CD4-positive, alpha-beta memory T cell (primary cell): ENCODE measurements at places on chromosomes 12 and 14.

- no peak for DNase-seq
Measured at GRCh38 chr12:107436376-107436775, 249.2 kb upstream of the PWP1 start.

DNA sequence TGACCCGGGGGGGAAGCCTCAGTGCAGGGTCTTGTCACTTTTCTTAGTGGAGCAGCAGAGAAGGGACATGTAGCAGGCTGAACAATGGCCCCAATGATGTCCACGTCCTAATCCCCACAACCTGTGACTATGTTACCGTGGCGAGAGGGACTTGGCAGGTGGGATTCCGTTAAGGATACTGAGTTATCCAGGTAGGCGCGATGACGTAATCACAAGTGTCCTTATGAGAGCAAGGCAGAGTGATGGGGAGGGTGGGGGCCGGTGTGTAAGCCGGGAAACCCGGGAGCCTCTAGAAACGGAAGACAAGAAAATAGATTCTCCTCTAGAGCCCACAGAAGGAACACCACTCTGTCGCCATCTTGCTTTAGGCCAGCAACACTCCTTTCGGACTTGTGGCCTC lies 4.4 kb downstream of the OTUB2 start:
- DNase-seq = no peak

GRCh38 chr12:42338280-42338679 lies 12.3 kb downstream of the PPHLN1 start:
- DNase-seq = no peak

GRCh38 chr12:25058012-25058411 lies 109.1 kb upstream of the BCAT1 start:
- DNase-seq = no peak

DNA sequence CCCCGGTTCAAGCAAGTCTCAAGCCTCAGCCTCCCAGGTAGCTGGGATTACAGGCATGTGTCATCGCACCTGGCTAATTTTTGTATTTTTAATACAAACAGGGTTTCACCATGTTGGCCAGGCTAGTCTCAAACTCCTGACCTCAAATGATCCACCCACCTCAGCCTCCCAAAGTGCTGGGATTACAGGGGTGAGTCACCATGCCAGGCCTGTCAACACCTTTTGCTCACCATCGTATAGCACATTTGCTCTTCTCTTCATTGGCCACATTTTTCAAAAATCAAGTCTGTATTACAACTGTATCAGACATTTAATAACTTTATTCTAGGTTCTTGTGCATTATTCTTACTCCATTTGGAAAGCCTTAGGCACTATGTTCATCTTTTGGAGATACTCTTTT lies 50.3 kb downstream of the BCAT1 start:
- DNase-seq = no peak

GRCh38 chr12:10638728-10639127 lies 25.3 kb upstream of the MAGOHB start:
- DNase-seq = no peak

GRCh38 chr12:20514598-20514997 lies 146.3 kb downstream of the PDE3A start:
- no peak for DNase-seq

- no peak for DNase-seq
Measured at GRCh38 chr12:47277972-47278448, 198.3 kb upstream of the AMIGO2 start.

DNA sequence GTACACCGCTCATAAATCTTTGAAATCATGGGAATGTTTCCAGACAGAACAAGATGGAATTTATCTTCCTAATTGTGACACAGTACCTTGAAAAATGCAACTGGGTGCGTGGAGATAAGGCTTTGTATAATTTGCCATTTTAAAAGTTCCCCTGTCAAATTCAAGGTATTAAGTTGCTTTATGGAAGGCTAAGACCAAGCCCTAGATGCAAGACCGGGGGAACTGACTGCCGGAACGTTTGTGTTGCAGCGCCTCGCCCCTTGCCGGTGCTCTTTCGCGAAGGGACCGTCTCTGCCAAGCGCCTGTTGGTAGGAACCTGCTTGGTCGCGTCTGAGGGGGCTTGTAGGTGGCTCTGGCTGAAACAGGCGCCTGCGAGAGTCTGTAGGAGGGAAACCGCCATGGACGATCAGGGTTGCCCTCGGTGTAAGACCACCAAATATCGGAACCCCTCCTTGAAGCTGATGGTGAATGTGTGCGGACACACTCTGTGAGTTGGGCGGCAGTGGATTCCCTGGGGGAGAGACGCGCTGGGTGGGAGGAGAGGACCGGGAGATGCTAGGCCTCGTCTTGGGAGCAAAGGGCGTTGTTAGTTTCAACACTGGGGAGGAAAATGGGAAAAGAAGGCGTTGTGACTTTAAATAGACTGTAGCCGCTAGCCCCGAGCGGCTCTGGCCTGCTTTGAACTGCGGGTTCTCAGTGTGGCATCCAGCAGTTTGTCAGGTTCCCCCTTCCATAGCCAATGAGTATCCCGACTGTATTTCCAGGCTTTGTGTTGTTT lies at the start of gene MNAT1:
MNAT1 (plus strand) TSS at position 297 of the 778 bp plus-strand sequence; CDS start at position 399, 102 bp downstream.
- DNase-seq = peak; percentile 74

GRCh38 chr12:480831-481816 lies 21.4 kb downstream of the B4GALNT3 start:
- no peak for DNase-seq

DNA sequence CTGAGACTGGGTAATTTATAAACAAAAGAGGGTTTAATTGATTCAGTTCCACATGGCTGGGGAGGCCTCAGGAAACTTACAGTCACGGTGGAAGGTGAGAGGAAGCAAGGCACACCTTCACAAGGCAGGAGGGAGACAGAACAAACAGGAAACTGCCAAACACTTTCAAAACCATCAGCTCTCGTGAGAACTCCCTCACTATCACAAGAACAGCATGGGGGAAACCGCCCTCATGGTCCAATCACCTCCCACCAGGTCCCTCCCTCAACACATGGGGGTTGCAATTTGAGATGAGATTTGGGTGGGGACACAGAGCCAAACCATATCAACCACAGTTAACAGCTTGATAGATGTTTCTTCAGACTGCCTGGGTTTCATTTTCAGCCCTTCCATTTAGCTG lies 6.2 kb upstream of the GNPNAT1 start:
- no peak for DNase-seq

DNA sequence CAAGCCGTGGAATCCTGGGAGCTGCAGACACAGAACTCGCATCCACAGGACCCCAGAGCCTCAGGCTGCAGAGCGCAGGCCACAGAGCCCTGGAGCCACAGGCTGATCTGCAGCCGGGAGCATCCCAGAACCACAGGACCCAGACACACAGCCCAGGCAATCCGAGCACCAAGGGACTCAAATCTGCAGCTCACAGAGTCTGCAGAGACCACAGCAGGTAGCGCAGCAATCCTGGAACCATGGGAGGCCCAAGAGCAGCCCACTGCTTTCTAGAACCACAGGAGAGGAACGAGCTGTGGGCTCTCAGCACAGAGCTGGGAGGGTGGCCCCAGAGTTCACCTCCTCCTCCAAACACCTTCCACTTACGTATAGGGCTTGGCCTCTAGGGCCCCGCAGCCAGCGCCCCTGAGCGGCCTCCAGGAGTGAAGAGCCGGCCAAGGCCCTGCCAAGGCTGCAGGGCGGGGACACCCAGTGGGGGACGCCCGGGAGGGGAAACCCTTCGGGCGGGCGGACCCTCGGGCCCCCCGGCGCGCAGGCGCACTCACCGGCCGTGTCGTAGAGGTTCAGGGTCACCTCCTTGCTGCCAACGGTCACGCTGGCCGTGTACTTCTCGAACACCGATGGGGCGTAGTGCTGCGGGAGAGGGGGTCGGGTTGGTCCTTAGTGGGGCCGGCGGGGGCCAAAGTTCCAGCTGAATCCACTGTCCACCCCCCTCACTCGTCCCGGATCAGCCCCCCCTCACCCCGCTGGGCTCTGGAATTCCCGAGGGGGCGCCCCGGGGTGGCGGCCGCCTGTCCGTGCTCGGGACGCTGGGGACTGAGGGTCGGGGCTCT lies 665 bp downstream of the RHOF start:
- DNase-seq = peak; percentile 67

GRCh38 chr12:101204602-101205304 lies 5.3 kb downstream of the SLC5A8 start:
- no peak for DNase-seq

- DNase-seq = no peak
Measured at GRCh38 chr12:30877105-30877875, 49.3 kb upstream of the TSPAN11 start.

GRCh38 chr12:6925540-6926279 lies 2.0 kb upstream of the ATN1 start:
- no peak for DNase-seq

- DNase-seq = no peak
Measured at GRCh38 chr12:124488520-124488919, 78.9 kb downstream of the NCOR2 start.

DNA sequence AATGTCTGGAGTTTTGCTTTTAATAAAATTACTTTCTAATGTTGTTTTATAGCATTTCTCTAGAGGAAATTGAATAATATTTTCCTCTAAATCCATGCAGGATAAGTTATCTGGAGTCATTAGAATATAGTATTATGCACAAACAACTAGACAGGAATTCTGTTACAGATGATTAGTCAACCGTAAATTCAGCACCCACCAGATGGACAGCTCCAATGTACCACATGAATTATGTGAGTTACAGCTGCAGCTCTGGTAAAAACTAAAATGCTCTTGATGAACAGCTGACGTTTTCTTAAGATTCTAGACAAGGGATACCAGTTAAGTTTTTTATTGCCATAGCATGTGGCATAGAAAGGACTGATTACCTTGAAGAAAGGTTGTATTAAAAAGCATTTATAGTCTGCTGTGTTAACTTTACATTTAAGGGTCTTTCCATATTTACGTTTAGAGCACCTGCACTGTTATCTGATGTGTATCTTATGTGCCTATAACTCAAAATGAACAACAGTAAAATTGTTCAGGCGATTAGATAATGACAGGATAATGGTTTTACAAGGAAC lies 321.4 kb upstream of the LRFN5 start:
- no peak for DNase-seq

DNA sequence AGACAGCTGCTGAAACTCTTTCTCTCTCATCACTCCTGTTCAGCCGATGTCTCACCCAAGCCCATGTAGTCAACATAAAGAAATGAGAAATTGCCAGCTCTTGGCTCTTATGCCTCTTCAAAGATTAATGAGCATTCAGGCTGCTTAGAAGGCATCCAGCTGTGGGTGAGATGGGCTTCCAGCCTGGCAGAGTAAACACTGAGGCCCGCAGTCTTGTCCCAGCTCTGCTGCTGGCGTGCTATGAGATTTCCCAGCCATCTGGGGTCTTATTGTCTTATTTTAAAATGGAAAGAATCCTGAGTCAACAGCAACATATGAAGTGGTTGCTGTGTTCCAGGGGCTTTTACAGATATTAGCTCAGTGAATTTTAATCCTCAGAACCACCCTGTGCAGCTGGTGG lies 12.6 kb downstream of the RXYLT1 start:
- DNase-seq = no peak

DNA sequence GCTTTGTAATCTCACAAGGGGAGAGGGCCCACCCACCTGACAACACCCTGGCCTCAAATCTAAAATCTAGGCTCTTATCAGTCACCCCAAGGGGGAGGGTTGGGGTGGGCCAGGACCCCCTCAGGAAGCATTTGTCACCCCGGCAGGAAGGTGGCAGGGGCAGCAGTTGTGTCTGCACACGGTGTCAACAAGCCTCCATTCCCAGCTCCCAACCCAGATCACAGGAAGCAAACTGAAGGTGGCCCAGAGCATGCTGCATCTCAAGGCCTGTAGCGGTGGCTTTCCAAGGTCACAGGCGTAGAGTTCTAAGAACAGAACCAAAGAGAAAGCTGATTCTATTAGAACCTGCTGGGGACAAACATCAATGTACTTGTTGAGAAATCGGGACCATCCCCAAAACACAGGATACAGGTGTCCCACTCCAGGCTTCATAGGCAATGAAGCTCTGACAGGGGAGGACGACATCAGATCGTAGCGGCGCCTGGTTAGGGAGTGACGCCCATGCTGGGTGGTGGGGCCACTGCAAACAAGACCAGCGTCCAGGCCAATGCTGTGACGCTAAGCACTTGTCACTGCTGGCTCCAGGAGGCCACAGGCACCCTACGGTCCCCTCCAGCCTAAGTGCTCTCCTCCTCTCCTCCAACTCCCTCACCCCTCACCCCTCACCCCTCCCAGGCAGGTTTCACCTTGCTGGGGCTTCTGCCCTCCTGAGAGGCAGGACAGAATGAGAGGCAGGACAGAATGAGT lies 52.9 kb downstream of the CCDC88C start:
- DNase-seq = no peak

GRCh38 chr12:102781117-102781516 lies 135.9 kb downstream of the PAH start:
- no peak for DNase-seq

- DNase-seq = peak; percentile 66
Measured at GRCh38 chr12:64670919-64671639, 60.8 kb downstream of the RASSF3 start.

GRCh38 chr12:105319691-105320209 lies 10.7 kb upstream of the C12orf75 start:
- DNase-seq = no peak

- DNase-seq = peak; percentile 17
Measured at GRCh38 chr12:47156167-47156736, 76.5 kb upstream of the AMIGO2 start.

- DNase-seq = no peak
Measured at GRCh38 chr12:34348836-34349672, 326.8 kb downstream of the ALG10 start.

DNA sequence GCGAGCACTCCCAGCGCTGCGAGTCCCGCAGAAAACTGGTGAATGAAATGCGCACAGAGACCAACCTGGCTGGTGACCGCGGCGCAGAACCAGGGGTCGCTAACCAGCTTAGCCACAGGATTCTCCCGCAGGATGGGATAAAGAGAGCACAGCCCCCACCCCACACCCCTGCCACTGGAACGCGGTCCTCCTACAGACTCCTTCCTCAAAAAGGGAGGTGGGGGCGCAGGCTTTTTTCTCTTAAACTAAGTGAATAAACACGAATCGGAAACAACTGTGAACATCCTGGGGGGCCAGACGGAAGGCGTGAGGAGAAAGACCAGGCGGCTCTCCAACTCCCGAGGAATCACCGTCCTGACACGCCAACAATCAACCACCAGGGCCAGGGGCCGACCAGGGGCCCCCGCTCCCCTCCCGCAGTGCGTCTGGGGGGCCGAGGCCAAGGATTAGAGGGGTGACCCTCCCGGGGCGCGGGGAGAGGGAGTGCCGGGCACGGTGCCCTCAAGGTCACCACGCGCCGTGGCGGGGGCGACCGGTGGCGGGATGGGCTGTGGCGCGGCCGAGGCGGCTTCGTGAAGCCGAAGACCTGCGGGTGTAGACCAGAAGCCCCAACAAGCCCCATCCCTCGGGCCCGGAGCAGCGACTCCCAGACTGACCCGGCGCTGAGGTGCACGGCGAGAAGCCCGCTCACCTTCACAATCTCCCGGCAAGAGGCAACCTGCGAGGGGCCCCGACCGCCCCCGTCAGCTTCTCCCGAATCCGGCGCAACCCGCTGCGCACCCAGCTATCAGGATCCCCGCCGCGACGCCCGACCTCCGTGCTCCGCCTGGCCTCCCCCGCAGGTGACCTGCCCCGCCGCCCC lies 704 bp downstream of the ATP2B1 start:
- DNase-seq = peak; percentile 58
